ENCODE measurements at places on chromosomes 6 and 20. TPM values are rescaled to one million over a fixed set of nuclear protein-coding genes. Genes with fewer than 3 reads are reported as not detected.

DNA sequence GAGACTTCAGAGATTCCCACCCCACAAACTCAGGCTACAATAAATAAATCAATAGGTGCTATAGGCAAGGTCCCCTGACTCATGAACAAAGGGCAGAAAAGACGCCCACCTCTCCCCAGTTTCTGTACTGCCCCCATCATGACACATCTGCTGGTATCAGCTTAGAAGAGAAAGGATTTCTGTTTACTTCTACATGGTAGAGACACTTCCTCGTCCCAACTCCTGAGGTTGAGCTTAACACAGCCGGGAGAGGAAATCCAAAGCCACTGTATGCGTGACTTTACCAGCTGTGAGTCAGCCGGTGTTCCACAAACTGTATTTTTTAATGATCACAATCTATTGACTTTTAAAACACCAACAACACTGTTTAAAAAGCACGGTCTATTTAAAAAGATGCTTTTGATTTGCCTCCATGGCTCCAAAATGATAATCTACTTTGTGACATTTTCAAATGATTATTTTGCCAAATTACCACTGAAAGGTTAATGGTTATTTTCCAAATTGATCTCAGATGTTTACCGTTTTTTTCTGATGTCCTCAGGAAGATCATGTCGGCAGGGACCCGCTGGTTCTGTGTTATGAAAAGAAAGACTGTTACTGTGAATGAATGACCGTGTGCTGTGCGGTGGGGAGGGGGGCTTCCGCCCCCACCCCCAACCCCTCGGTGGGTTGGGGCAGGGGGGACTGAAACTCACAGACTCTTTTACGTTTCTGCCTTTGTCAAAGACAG is 72.5 kb downstream of the ATP9A start:
- DNase-seq, result no peak

DNA sequence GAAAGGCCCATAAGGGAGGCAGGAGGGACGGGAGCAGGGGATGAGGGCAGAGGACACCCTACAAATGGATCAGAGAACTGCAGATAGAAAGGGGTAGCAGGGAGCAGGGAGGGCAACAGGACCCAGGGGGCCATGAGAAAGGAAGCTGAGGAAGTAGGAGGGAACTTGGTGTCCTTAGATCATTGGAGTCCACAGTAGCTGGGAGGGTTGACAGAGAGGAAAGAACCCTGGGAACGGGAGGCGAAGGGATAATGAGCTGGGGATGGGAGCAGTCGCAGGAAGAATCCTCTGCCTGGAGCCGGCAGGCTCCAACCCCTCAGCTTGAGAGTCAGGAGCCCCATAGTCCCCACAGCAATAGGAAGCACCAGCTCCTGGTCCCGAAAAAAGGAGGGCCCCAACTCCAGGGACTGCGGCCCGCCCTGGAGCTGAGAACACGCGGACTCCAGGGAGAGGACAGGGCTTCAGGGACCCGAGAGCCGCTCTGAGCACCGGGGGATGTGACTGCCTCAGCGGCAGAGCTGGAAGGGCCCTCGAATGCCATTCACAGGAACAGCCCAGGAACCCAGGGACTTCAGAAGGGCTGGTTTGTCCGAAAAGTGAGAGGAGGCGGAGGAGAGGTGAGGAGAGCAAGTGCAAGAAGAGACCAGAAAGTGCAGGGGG is 32.7 kb downstream of the HLA-A start:
- no peak for DNase-seq

DNA sequence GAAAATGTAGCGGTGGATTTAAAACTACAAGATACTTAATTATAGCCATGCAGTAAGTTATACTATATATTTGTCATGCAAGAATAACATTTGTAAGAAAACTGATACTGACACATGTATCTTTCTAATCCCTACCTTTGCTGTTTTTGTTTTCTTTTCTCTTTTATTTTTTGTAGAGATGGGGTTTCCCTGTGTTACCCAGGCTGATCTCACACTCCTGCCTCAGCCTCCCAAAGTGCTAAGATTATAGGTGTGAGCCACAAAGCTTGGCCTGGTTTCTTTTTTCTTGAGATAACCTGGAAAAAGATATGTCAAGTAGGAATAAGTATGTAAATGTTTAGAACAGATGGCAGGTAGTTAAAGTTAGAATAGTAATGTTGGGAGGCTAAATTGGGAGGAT is 44.1 kb downstream of the MAPK14 start:
- DNase-seq, result no peak

Gene MBOAT1
- total RNA-seq, result 5.8 TPM

Gene WFDC11
- total RNA-seq, result not detected

Gene ESR1
- 0.99 TPM for total RNA-seq
